Right ventricle myocardium inferior (tissue), 1 donor: ENCODE measurements at places on chromosomes 5 and 9.

DNA sequence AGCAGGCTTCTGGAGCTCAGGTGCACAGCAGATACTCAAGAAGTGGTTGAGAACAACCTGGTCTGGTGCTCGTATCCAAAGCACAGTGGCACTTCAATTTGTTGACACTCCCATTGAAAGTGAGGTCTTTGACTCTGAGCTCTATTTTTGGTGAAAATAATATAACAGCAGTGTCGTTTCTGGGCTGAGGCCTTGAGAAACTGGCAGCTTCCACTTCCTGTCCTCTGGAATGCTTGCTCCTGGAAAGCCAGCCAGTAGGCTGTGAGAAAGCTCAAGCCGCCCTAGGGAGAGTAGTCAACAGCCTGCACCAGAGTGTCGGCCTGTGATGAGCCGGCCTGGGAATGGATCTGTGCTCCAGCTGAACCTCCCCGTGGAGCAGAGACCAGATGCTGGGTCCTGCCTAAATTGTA is 6.8 kb upstream of the SUSD3 start:
- DNase-seq, result no peak

DNA sequence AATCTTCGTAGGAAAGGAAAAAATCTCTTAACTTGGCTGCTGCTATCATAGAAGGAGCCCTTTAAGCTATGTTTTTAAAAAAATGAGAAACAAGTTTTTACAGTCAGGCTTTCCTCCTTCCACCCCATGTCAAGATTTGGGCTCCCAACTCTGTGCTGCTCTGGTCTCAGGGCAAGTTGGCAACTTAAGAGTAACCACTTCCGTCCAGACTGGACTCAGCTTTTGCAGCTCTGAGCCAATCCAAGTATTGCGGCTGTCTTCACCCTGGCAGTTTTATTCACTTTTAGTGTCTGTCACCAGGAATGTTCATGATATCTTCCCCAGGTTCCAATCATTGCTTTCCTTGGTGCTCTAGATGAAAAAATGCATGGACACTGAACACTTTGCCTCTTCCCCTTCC is 115.9 kb upstream of the GAS1 start:
- no peak for DNase-seq

- no peak for DNase-seq
These were observed 131.1 kb downstream of the TLE1 start for GRCh38 chr9:81558091-81558830.

- DNase-seq, result no peak
These were observed 51.9 kb downstream of the LMX1B start for GRCh38 chr9:126665644-126666035.
